Glutamatergic neuron (in vitro differentiated cells): ENCODE measurements at places on chromosomes 16 and 17.

DNA sequence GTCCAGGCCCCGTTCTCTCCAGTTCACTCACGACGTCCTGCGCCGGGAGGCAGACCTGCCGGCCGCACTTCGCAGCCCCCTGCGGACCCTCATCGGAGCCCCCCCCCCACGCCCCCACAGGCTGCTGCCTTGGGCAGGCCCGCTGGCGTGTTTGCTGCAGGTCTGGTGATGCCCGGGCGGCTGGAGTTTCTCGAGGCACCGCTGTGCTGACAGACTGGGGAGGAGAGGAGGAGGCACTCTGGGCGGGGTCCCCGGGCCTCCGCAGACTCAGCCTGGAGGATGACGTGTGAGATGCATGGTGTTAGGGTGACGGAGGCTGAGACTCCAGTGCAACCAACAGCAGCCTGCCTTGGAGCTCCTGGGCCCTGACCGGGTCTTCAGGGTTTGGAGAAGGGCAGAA lies 24.1 kb downstream of the BAIAP2 start:
- H3K27me3 ChIP-seq: peaks cover 7% of the 10 kb centered on the region
- no peak overlapping the region for H3K4me3 ChIP-seq
- no peak overlapping the region for H3K27ac ChIP-seq
- H3K4me1 ChIP-seq: peaks cover 48% of the 10 kb centered on the region

- no peak overlapping the region for H3K27ac ChIP-seq
- no peak for DNase-seq
- no peaks in the 10 kb centered on the region for H3K36me3 ChIP-seq
These were observed 25.2 kb downstream of the SOX8 start for GRCh38 chr16:1006781-1007180.

- H3K27me3 ChIP-seq: peaks cover 2% of the 10 kb centered on the region
- no peaks in the 10 kb centered on the region for H3K4me1 ChIP-seq
- no peak overlapping the region for H3K4me3 ChIP-seq
- no peaks in the 10 kb centered on the region for H3K36me3 ChIP-seq
These were observed 288.7 kb upstream of the ERCC4 start for GRCh38 chr16:13631213-13631767.

GRCh38 chr17:32285306-32285705 lies 19.7 kb downstream of the RHBDL3 start:
- no peak for DNase-seq
- peaks cover 5% of the 10 kb centered on the region for H3K27me3 ChIP-seq
- no peak overlapping the region for H3K27ac ChIP-seq
- peaks cover 4% of the 10 kb centered on the region for H3K36me3 ChIP-seq
- no peak overlapping the region for H3K4me3 ChIP-seq

GRCh38 chr16:27620541-27620940 lies 70.6 kb downstream of the KATNIP start:
- no peak for DNase-seq
- no peaks in the 10 kb centered on the region for H3K27me3 ChIP-seq
- H3K4me1 ChIP-seq: peaks cover 16% of the 10 kb centered on the region
- H3K4me3 ChIP-seq: no peak overlapping the region
- H3K36me3 ChIP-seq: peaks cover 7% of the 10 kb centered on the region
